HCT116 (cell line): ENCODE measurements at places on chromosomes 2 and 18.

- DNase-seq = no peak
Observed at GRCh38 chr2:159192371-159192918, 94.1 kb downstream of the WDSUB1 start.

DNA sequence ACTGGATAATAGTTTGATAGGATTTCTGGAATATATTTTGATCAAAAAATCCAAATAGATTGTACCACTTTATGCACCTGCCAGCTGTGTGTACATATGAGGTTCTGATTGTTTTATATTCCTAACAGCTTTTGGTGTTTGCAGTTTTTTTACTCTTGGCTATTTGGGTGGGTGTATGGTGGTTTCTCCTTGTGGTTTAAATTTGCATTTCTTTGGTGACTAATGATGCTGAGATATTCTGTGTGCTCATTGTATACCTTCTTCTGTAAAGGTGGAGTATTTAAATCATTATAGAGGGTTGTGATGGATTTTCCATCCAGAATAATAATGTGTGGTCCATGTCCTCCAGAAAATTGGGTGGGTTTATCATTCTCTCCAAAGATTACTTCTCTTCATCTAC is 372.9 kb downstream of the THSD7B start:
- no peak for DNase-seq

DNA sequence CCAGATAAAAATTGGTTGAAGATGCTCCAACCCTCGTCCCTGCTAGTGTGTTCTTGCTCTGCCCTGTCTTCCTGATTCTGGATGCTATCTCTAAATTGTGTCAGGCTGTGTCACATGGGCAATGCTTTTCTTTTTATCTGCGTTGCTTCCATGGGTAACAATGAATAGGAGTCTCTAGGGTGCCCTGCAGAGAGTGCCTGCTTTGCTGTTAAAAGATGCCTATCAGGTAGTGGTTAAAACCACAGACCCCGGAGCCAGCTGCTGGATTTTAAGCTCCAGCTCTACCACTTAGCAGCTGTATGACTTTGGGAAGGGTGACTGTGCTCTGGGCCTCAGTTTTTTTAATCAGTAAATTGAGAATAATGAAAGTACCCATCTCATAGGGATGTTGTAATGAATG is 340.3 kb downstream of the PLCL1 start:
- no peak for DNase-seq

DNA sequence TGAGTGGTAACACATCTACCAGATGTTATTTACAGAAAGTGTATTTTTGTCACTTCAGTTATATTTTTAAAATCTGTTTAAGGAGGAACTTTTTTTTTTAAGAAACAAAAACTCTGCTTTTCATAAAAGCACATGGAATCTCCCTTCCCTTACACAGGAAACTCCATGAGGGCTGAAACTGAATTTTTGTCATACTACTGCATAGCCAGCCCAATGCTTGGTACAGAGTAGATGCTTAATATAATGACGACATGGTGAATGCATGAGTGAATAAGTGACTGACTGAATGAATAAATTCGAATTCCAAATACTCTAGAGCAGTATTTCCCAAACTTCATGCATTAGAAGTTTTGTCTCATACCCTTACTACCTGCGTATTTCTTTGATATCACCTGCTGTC is 86.5 kb downstream of the ROCK2 start:
- DNase-seq = no peak

DNA sequence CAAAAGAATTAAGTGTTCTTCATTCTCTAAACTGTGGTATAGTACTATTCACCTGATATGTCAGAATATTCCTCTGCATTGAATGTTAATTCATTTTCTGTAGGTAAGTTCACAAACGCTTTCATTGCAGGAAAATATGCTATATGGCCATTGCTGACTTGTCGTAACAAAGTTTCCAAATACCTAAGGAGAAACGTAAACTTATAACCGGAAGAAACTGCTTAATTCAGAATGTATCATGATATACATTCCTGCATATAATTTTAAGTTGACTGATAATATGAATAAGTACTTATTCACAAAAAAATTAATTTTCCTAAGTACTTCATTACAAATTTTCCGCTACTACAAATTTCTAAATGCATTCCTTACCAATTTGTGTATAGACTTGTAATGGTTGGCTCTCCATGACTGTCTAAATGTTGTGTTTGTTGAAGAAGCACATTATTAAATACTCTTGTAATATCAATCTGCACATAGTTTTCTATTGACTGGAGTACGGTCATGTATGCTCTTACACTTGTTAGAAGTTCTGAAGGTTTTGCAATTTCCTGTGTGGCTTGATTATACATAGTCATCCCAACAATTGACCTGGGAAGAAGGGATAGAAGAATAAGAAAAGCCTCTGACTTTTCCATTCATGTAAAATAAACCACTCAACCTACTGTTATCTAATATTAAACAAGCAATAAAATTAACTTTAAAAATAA is 85.4 kb downstream of the NCKAP1 start:
- no peak for DNase-seq
